Mesenteric fat pad (tissue), 1 donor: ENCODE measurements at places on chromosomes 1 and 21. TPM values are rescaled to one million over a fixed set of nuclear protein-coding genes. Genes with fewer than 3 reads are reported as not detected.

NBPF20 gene
- 2.8 TPM for total RNA-seq

FCRL4 gene
- total RNA-seq = not detected

HES5 gene
- 0.58 TPM for total RNA-seq

HES2 gene
- 0.19 TPM for total RNA-seq

FLVCR1 gene
- total RNA-seq = 6.7 TPM

KIF14 gene
- total RNA-seq = 0.03 TPM

SPRR2E gene
- total RNA-seq = not detected

PEX19 gene
- total RNA-seq = 144 TPM

CDC20 gene
- 4.9 TPM for total RNA-seq

CFHR4 gene
- total RNA-seq = not detected

PLA2G2D gene
- not detected for total RNA-seq

THEMIS2 gene
- total RNA-seq = 64.9 TPM

HECTD3 gene
- 41.1 TPM for total RNA-seq

NUDT17 gene
- 2.9 TPM for total RNA-seq

RASSF5 gene
- total RNA-seq = 11.4 TPM

- no peak for DNase-seq
Measured at GRCh38 chr1:111483166-111483565, 9.4 kb downstream of the C1orf162 start.

DNA sequence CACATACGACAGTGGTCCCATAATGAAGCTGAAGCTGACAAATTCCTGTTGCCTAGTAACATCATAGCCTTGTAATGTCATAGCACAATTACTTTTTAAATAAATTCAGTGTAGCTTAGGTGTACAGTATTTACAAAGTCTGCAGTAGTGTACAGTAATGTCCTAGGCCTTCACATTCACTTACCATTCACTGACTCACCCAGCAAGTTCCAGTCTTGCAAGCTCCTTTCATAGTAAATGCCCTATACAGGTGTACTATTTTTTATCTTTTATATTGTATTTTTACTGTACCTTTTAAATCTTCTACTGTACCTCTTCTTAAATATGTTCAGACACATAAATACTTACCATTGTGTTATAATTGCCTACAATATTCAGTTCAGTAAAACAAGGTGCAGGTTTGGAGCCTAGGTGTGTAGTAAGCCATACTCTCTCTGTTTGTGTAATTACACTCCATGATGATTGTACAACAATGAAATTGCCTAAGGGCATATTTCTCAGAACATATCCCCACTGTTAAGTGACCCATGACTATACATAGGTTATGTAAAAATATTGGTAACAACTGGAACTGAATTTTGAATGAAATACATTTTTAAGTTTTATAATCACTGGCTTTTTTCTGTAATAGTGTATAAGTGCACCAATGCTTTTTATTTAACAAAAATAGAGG is 33.5 kb upstream of the ADAM30 start:
- no peak for DNase-seq

GRCh38 chr1:26538480-26539412 is 9.2 kb downstream of the RPS6KA1 start:
- DNase-seq = no peak

DNA sequence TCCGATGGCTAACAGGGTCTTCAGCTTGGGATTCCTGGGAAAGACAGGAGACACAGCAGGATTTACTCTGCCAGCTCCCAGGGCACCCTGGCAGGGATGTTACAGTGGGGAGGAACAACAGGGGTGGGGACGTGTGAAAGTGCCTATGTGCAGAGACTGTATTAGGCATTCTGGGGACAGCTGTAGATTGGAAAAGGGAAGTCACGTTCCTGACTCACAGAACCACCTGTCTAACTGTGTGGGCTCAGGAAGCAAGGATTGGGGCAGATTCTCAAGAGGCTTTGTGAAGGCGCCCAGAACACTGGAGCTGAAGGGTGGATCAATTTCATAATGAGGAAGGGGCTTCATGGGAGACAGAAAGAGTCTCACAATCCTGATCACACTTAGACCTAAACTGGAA is 4.4 kb downstream of the CHIT1 start:
- DNase-seq = no peak

- DNase-seq = no peak
Measured at GRCh38 chr1:192516776-192517297, 58.7 kb upstream of the RGS1 start.

- DNase-seq = no peak
Measured at GRCh38 chr1:221806236-221806635, 64.3 kb upstream of the DUSP10 start.

GRCh38 chr1:9376886-9377333 is 84.2 kb downstream of the SPSB1 start:
- DNase-seq = no peak

DNA sequence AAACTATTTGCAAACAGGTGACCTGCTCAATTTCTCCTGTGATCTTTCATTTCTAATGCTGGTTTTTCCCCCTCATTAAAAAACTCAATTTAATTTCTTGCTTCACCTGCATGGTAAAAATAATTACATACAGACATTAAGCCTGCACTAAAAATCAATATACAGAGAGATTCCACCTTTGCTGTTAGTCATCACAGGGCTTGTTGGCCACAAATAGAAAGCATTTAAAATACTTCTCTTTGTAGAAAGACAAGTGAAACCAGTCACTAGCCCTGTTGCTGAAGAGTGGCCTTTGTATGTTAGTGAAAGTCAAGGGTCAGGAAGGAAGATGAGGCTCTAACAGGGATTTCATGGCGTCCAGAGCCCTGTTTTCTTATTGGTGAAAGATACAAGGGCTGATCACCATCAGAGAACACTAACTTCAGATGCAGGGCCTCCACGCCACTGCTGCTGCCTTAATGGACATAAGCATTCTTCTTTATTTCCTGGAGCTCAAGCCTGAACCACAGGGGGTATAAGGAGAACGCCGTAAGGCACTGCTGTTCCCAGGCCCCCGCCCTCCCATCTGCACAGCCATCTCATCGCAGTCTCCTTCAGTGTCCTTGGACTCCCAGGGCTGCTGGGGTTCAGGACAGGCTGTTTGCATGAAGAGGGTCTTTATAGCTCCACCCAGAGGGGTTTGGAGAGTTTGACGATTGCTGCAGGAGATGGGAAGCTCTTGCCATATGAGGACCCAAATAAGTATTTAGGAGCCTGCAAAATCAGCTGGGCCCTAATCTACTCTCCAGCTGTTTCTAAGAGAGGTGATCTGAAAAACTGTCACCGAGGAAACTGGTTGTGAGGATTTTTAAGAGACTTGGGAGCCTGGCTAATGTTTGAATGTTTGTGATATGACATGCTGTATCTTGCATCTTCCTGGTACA is 117.3 kb upstream of the IRF2BP2 start:
- DNase-seq = no peak

DNA sequence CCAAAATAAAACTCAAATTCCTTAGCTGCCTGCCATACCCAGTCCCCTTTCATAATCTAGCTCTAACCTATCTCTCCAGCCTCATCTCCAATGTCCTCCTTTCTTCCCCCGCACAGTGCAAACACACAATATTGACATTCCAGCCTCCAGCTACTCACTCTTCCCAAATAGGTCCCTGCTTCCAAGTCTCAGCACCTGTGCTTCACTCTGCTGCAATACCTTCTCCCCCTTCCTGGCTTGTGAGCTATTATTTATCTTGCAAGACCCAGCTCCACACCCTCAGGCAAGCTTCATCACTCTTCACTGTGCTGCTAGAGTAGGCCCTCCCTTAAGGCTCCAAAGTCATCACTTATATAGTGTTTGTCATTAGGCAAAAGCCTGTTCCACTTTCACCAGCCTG is 9.7 kb downstream of the PLPP3 start:
- DNase-seq = no peak

DNA sequence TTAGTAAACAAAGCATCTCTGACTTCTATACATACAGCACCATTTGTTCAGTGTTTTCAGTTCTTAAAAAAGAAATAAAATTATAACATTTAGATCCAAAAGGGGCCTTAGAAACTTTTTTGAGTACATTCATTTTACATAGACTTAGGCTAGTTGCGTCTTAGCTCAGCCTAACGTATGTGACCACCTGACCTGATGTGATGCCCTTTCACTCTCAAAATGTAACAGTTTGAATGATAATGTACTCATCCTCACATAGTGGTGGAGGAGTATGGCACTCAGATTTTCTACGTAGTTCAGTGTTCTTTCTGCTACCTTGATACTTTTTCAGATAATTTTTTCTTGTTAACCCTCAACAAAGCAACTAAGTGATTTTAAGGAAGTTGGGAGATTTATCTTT is 43.4 kb downstream of the RPRD2 start:
- no peak for DNase-seq

- DNase-seq = no peak
Measured at GRCh38 chr1:64568171-64568450, 98.2 kb downstream of the CACHD1 start.

DNA sequence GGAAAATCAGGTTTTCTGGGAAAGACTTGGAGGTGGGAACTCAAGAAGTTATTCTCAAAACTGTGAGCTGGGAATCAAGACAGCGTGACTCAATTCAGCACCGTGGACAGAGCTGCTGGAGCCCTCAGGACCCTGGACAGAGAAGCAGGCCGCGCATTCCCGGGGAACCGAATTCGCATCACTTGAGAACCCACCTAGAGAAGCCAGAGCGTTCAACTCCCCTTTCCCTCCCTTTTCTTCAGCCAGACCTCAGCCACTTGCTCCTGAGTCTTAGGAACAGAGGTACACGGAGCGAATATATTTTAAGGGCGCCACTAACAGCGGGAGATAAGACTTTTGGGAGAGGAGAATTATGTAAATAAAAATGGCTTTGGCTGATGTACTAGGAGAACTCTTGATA is 2.0 kb upstream of the LIN28A start:
- DNase-seq = peak; percentile 88

- no peak for DNase-seq
Measured at GRCh38 chr1:100538913-100539835, 1.2 kb downstream of the GPR88 start.

DNA sequence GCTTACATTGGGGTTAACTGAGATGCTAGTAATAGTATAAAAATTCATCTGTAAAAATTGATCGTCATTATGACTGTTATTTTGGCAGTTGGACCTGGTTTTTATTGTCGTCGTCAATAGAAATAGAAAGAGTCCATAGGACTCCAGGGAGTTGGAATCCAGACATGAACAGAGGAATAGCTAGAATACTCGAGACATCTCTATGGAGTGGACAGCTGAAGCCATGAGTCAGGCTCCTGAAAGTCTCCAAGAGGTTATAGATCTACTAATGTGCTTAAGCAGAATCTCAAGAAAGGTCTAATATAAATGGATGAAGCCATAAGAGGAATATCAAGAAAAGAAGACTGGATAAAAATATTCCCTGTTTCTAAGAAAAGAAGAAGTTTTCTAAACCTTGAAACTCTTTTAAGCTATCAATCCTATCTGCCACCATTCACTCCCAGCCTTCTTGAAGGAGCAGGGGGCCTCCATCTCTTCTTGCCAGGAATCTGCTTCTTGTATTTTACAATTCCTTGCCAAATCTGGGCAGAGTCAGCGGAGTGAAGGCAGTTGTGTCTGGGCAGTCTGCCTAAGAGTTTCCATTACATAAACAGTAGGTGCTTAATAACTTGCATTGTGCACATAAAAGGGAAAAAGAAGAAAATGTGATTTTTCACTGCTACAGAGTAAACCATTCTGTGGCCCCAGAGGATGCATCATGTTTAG is 163.3 kb downstream of the ST6GALNAC5 start:
- no peak for DNase-seq

GRCh38 chr1:223403184-223403815 is 10.1 kb downstream of the CCDC185 start:
- DNase-seq = no peak

DNA sequence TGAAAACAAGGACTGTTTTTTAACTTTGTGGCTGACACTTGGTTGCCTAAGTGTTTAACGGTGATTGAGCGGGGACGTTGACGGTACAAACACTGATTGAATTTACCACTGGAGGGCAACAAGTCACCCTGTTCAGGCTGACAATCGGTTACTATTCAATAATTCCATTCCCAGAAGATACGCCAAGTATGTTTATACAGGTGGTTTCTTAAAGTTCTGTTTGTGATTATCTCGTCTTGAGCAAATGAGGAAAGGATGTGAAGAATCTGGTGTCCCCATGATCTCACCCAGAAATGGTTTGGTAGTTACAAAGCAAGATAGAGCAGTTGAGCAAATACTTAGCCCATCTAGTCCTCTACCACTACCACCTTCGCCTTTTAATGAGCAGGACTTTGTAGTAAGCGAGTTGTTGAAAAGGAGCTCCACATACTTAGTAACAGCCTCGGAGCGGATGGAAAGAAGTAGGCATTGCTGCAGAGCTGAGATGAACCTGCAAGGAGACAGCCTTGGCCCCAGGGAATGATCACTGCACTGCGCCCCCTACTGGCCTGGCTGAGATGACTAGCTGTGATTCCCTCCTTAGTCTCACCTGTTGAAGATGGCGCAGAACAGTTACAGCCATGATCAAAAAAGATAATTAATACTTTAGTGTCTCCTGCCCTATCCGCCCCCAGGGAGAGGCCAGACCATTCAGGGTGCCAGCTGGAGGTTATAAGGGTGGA is 36.3 kb downstream of the IFNAR1 start:
- no peak for DNase-seq

DNA sequence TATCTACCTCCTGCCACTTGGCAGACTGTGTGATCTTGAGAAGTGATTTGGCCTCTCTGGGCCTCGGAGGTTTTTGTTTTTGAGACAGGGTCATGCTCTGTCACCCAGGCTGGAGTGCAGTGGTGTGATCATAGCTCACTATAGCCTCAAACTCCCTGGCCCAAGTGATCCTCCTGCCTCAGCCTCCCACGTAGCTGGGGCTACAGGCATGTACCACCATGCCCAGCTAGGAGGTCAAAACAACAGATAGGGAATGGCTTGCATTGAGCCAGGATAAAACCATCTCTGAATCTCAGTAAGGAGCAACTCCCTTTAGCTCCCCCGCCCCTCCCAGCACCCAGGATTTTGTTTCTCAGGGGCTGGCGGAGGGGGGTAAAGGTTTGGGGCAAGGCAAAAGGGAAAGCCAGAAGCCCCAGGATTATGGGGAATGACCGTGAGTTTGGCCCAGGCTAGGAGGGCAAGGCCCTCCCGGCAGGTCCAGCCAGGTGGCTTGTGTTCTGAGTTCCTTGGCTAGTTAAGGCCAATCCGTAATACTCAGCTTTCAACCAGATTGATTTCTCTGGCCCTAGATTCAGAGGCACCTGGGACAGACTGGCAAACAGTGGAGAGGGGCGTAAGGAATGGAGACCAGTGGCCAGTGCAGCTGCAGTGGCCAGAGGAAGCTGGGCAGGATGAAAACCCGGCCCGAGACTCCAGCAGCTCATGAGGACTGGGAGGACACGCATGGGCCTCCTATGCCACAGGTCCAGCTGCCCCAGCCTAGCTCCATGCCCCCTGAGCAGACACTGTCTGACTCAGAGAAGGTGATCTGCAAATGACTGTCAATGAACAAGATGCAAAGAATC is 130.1 kb downstream of the DMRTB1 start:
- DNase-seq = peak; percentile 73
